ENCODE measurements at places on chromosomes 1 and 21. TPM values are rescaled to one million over a fixed set of nuclear protein-coding genes. Genes with fewer than 3 reads are reported as not detected.

DNA sequence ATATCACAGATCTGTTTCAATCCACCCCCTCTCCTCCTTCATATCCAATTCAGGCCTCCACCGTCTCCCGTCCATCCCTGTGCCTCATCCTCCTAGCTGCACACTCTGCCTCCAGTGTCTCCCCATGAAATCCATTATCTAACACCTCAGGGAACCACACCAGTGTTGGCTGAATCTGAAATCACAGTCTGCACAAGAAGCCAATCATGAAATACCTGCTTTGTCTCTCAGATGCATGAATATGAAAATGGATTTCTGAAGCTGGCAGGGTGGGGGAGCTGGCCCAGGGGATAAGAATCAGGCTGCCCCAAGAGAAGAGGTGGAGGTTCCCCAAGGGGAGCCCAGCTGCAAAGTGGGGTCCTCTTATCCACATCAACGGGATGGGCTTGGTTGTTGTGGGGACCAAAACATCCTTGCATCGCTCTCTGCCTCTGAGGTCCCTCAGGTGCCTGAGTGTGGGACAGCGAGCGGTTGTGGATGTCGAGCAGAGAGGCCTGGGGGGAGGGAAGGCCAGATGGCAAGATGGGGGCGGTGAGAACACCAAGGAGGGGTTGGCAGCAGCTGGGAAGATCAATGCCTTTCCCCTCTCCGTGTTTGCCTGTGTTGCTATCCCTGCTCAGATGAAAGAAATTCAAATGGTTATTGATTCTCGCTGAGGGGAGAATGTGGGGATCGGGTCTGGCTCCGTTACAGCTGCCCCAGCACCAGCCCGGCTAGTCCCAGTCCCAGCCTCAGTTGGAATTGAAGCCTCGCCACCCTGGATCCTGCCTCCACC lies 237.3 kb upstream of the POU3F1 start:
- DNase-seq, result no peak

DNA sequence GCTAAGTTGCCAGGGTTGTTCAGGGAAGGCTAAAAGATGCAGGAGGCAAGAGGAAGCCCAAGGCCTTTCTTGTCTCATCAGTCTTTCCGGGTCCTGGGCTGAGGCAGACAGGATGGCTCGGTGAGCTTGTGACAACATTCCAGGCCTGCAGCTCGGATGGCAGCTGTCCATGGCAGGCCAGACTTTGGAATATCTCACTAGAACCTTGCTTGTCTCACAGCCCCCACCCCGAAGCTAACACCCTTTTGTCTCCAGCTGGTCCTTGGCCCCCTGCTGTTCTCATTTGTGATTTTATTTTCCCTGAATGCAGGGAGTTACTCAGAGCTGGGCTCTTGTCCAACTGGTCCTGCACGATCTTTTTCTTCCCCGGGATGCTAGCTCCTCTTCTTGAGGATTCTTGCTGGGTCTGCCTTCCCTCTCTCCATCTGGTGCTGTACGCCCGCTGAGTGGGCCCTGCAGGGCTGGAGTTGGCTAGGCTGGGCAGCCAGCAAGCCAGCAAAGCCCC lies 477.2 kb upstream of the CAMK1G start:
- no peak for DNase-seq

- DNase-seq, result no peak
These were observed 49.1 kb downstream of the CAPN2 start for GRCh38 chr1:223761411-223761810.

DNA sequence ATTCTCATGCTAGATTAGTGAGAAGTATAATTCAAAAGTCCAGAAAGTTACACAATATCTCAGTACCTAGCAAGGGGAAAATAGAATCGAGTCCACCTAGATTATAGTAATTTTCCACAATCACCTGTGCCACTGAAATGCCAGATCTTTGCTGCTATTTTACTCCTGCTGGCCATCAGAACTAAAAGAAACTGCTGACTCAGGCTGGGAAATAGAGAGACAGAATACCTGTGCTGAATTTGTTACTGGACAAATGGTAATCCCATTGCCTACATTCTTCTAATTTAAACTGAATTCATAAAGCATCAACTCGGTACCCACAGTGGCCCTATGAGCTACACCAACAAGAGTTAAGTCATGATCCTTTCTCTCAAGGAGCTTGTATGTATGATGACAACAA lies 55.0 kb downstream of the USH2A start:
- no peak for DNase-seq

DNA sequence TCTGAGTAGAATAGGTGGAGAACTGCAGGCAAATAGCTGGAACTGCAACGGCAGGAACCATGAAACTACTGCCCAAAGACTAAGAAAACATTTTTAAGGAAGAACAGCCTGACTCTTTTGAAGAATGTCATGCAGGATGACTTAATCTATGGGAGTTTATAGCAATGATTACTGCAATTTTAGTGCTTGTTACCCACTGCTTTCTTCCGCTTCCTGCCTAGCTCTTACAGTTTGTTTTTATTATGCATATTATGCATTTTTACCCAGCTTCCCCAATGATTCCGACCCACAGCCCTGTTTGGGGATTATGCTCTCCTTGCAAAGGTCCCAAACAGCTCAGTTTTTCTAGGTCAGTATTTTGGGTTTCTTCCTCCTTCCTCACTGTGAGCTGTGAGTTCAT lies 71.2 kb downstream of the PCNX2 start:
- DNase-seq, result no peak

DNA sequence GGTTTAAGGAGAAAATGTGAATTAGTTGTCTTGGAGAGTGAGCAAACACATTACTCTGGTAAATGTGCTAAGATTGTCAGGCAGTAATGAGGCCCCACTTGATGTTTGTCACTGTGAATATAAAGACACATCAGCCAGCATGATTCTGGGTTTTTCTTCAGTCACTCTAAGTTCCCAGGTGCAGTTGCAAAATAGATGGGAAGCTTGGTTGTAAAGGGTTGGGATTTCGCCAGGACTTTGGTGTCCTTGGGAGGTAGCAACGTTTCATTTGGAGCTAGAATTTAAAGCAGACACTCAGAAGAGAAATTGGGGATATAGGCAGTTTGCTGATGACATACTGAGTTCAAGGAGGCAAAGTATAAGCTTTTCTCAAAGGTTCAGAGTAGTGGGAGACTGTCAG lies 154.3 kb downstream of the MAST2 start:
- DNase-seq, result no peak

DNA sequence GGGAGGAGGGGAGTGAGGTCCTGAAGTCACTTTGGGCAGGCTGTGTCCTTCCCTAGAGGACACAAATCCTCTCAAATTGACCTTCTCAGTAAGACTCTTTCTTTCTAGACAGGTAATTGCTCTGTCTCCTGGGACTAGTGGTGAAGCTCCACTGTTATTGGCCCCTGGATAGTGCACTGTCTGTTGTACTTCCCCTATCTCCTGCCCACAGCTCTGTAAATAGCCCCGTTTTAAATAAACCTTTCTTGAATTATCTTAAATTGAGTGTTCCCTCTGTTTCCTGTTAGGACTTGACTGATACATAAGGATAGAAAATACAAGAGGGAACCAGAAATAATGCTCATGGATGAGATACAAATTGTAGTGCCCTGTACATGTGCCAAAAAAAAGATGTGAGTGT lies 229.5 kb upstream of the USP24 start:
- DNase-seq, result no peak

- DNase-seq, result no peak
These were observed 480.0 kb upstream of the PKN2 start for GRCh38 chr1:88204111-88204510.

DNA sequence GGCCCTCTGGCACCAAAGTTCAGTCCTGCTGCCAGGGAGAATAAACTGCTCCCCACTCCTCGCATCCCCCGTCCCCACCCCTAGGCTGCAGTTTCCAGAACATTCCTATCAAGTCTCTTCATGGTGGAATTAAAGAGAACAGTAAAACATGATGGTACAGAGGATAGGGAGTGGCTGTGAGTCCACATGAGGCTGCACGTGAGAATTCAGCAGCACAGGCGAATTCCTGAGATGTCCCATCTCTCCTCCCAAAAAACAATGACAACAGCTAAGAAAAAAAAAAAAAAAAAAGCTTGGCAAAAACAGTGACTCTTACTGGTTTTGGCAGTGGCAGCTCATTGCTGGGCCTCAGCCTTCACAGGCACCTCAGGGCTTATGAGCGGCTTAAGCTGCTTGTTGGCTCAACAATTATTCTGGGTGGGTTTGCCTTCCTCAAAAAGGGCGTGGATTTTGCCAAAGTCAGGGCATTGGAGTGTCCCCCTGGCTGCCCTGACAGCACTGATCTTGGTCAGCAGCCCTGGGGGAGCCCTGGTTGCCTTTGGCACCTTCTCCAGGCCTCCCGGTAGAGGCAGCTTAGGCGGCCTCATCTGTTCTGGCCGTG lies 5.7 kb upstream of the IFFO2 start:
- no peak for DNase-seq

Gene NTMT2
- total RNA-seq, result not detected

Gene BATF3
- 74.7 TPM for total RNA-seq

Measured in activated naive CD8-positive, alpha-beta T cell treated with anti-CD3 and anti-CD28 coated beads for 36 hours (primary cell).